ENCODE measurements at places on chromosomes 6 and 20. TPM values are rescaled to one million over a fixed set of nuclear protein-coding genes. Genes with fewer than 3 reads are reported as not detected.
A peak's percentile ranks its signal among the peaks of the same experiment; 100 is the strongest.

DNA sequence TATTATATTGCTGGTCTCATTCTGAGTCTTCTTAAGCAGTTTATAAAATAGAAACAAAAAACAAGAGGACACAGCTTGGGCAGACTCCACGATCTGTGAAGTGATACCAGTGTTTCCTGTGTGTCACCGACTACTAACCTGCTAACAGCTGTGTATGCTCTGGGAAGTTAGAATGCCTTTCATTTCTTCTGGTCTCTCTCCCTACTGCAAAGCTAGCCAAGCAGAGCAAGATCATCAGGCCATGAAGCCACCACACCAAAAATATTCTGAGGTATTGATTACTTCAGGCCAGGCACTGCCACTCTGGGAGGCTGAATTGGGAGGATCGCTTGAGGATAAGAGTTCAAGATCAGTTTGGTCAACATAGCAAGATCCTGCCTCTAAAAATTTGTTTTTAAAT, 46.9 kb upstream of the SMIM29 start:
- H3K27me3 ChIP-seq: no peaks in the 10 kb centered on the region
- no peak for DNase-seq
- H3K27ac ChIP-seq: no peak overlapping the region
- no peak overlapping the region for H3K4me3 ChIP-seq
- H3K4me1 ChIP-seq: peaks cover 34% of the 10 kb centered on the region

The XKR7 gene
- not detected for total RNA-seq

DNA sequence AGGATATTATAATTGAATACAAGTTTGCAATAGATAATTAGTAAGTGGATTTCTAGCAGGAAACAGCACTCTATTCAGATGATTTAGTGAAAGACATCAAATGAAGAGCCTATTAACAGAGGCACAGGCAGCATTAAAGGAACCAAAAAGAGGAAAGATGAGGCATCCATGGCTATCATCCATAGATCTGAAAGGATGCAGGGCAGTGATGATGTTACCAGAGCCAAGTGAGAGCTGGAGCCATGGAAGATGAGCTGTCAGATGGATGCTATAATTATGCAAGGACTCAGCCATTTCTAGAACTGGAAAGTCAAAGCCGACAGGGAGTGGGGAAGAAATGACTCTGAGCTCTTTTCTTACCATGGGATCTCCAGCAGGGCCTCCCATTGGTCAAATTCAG, 66.8 kb upstream of the ANKEF1 start:
- peaks cover 1% of the 10 kb centered on the region for H3K36me3 ChIP-seq
- no peak overlapping the region for H3K4me3 ChIP-seq
- no peak for DNase-seq

DNA sequence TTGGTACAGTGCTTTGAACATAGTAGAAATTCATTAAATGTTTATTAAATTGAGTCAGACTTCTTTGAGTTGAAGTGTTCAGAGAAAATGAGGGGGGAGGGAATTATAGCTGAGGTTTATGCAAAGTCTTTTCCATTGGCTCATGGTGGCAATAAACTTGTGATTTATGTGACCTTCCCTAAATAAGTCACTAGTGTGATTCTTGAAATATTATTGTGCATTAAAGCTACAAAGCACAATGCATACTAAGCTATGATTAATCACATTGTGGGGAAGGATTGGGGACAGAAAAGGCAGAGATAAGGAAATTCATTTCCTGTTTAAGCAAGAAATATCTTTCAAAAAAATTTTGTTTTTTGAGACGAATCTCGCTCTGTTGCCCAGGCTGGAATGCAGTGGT, 877.5 kb downstream of the TFAP2A start:
- no peaks in the 10 kb centered on the region for H3K27me3 ChIP-seq
- H3K4me3 ChIP-seq: no peak overlapping the region
- H3K36me3 ChIP-seq: no peaks in the 10 kb centered on the region
- H3K4me1 ChIP-seq: no peaks in the 10 kb centered on the region

GRCh38 chr6:68760941-68761676, 126.0 kb downstream of the ADGRB3 start:
- DNase-seq: no peak
- H3K27me3 ChIP-seq: peaks cover 2% of the 10 kb centered on the region
- no peak overlapping the region for H3K27ac ChIP-seq
- H3K4me3 ChIP-seq: no peak overlapping the region

DNA sequence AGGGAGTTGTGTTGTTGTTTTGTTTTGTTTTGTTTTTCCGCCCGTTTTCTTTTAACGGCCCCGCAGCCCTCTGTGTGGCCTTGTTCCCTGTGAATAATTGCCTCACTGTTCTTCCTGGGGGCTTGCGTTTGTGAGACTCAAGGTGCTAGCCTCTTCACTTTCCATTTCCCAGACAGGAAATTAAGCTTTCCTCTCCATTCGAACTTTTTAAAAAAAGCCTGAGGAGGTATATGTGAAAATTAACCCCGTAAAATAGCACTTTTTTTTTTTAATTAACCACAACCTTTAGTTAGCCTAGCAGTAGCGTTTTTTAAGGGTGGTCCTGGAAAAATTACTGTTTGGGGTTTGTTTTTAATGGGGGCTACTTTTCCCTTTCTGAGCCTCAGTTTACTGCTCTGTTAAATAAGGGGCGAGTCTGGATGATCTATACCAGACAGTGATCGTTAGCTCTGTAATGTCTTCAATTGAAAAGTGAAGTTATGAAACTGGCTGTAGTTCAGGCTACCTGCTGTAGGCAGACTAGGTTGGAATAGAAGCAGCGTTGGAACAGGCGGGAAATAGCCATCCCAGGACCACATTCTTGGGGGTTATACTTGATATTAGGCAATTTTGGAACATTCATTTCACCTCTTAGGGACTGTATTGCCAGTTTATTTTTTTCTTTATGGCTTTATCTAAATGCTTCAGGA, 1.7 kb downstream of the STX16 start:
- peaks cover 46% of the 10 kb centered on the region for H3K4me1 ChIP-seq
- H3K27me3 ChIP-seq: no peaks in the 10 kb centered on the region
- no peak for DNase-seq
- peak overlapping the region; percentile 99 for H3K27ac ChIP-seq
- peak overlapping the region; percentile 96 for H3K4me3 ChIP-seq
- H3K36me3 ChIP-seq: no peaks in the 10 kb centered on the region

- peaks cover 11% of the 10 kb centered on the region for H3K4me1 ChIP-seq
- no peak overlapping the region for H3K4me3 ChIP-seq
- no peak overlapping the region for H3K27ac ChIP-seq
- peaks cover 19% of the 10 kb centered on the region for H3K27me3 ChIP-seq
- DNase-seq: no peak
These were observed 9.2 kb downstream of the ADAM33 start for GRCh38 chr20:3672547-3673171.

GRCh38 chr6:89237158-89237557, 20.0 kb upstream of the GABRR1 start:
- no peak for DNase-seq
- H3K36me3 ChIP-seq: peaks cover 1% of the 10 kb centered on the region
- no peaks in the 10 kb centered on the region for H3K4me1 ChIP-seq
- H3K27me3 ChIP-seq: peaks cover 11% of the 10 kb centered on the region

The SSTR4 gene
- not detected for total RNA-seq

DNA sequence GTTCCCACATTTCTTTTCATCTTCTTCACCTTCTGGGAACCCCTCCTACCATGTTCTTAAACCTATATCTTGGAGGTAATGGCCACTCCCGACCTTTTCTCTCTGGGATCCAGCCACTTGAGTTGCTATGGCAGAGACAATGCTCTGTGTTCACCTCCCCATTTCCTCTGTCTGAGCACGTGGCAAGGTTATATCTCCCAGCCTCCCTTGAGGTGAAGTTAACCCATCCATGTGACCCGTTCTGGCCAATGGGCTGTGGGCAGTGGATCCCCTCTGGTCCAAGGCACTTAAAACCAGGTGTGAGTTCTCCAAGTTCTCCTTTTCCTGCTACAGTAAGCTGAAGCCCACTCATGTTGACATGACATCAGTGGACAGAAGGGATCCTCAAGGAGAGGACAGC, 261.4 kb downstream of the LRFN2 start:
- peaks cover 73% of the 10 kb centered on the region for H3K27me3 ChIP-seq
- no peaks in the 10 kb centered on the region for H3K36me3 ChIP-seq
- no peaks in the 10 kb centered on the region for H3K4me1 ChIP-seq
- no peak overlapping the region for H3K27ac ChIP-seq
- DNase-seq: no peak

GRCh38 chr6:158783851-158784250, 35.3 kb downstream of the EZR start:
- no peak for DNase-seq
- H3K4me1 ChIP-seq: peaks cover 8% of the 10 kb centered on the region
- H3K36me3 ChIP-seq: peaks cover 37% of the 10 kb centered on the region

DNA sequence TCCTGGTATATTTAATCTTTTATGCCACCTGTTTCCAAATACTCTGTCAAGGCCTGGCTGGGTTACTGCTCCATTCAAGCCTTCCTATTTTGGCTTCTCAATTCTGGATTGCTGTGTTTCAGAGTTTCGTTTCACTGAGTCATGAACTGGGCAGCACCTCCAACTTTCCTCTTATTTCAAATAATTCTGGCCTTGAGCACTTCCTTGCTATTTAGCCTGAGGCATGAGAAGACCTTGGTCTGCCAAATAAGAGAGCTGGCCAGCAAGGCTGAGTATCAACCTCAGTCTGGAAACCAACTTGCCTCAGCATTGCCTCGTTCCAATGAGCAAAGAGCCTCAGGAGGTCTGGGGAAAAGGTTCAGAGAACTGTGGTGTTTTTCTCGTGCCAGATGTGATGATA, 66.6 kb downstream of the TNFAIP3 start:
- no peaks in the 10 kb centered on the region for H3K27me3 ChIP-seq
- DNase-seq: no peak
- no peaks in the 10 kb centered on the region for H3K4me1 ChIP-seq
- H3K4me3 ChIP-seq: no peak overlapping the region
- peaks cover 3% of the 10 kb centered on the region for H3K36me3 ChIP-seq

DNA sequence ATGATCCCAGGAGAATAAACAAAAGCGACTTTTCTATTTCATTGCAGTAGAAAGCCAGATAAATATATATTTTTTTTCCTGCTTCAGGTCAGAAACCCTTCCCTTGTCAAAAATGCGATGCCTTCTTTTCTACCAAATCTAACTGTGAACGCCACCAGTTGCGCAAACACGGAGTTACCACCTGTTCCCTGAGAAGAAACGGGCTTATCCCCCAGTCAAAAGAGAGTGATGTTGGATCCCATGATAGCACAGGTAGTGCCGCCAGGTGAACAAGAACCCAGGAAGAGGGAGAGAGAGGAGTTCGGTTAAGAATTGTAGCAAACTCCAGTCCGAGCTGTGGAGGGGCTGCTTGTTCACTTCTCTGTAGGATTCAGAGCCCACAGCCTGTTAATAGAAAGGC, 72.6 kb downstream of the SSR1 start:
- DNase-seq: no peak
- H3K4me3 ChIP-seq: no peak overlapping the region
- peaks cover 3% of the 10 kb centered on the region for H3K36me3 ChIP-seq
- no peak overlapping the region for H3K27ac ChIP-seq

- H3K4me3 ChIP-seq: no peak overlapping the region
- H3K36me3 ChIP-seq: peaks cover 1% of the 10 kb centered on the region
- H3K4me1 ChIP-seq: peaks cover 6% of the 10 kb centered on the region
- DNase-seq: no peak
These were observed 29.8 kb downstream of the PDYN start for GRCh38 chr20:1964061-1964460.

DNA sequence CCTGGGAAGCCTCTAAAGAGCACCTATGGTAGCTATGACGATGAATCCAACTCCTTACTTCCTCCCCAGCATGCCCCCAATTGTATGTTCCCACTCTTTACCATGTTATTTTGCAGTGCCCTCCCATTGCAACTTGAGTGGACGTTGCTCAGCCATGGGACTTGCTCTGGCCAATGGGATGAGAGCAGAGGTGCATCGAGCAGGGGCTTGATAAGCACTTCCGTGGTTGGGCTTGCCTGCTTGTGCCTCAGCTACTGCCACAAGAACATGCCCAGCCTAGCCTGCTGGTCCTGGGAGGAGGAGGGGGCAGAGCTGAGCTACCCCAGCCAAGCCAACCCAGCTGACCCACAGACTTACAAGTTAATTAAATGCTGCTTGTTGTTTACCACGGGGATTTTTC, 71.1 kb upstream of the CTNNBL1 start:
- H3K27me3 ChIP-seq: peaks cover 71% of the 10 kb centered on the region
- H3K27ac ChIP-seq: no peak overlapping the region
- H3K4me1 ChIP-seq: no peaks in the 10 kb centered on the region
- H3K36me3 ChIP-seq: no peaks in the 10 kb centered on the region
- no peak overlapping the region for H3K4me3 ChIP-seq

The GFRAL gene
- not detected for total RNA-seq

The CRIP3 gene
- 0.47 TPM for total RNA-seq

- no peak overlapping the region for H3K4me3 ChIP-seq
- no peak for DNase-seq
- no peak overlapping the region for H3K27ac ChIP-seq
- H3K4me1 ChIP-seq: peaks cover 19% of the 10 kb centered on the region
- no peaks in the 10 kb centered on the region for H3K36me3 ChIP-seq
These were observed 56.6 kb upstream of the CD83 start for GRCh38 chr6:14060971-14061370.

The GGT7 gene
- 10.4 TPM for total RNA-seq

GRCh38 chr20:62665826-62666735, 23.8 kb downstream of the SLCO4A1 start:
- H3K27ac ChIP-seq: no peak overlapping the region
- H3K27me3 ChIP-seq: peaks cover 35% of the 10 kb centered on the region
- H3K36me3 ChIP-seq: no peaks in the 10 kb centered on the region
- peaks cover 11% of the 10 kb centered on the region for H3K4me1 ChIP-seq
- no peak for DNase-seq

DNA sequence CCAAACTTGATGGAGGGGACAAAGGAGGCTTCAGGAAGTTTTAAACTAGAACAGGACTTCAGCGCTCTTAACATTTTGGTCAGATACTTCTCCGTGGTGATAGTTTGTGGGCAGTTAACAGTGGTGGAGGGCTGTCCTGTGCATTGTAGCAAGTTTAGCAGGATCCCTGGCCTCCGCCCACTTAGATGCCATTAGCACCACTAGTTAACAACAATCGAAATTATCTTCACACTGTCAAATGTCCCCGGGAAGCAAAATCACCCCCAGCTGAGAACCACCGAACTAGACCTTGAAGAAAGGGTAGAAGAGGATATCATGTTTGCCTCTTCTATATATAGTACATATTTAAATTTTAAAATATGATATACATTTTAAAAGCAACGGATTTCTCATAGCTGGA, 13.6 kb downstream of the E2F3 start:
- H3K27ac ChIP-seq: no peak overlapping the region
- no peaks in the 10 kb centered on the region for H3K36me3 ChIP-seq
- H3K4me3 ChIP-seq: no peak overlapping the region
- no peaks in the 10 kb centered on the region for H3K27me3 ChIP-seq
- no peak for DNase-seq
- peaks cover 16% of the 10 kb centered on the region for H3K4me1 ChIP-seq

GRCh38 chr20:8997701-8998117, 71.2 kb upstream of the PLCB4 start:
- no peak overlapping the region for H3K4me3 ChIP-seq
- H3K27me3 ChIP-seq: no peaks in the 10 kb centered on the region
- H3K27ac ChIP-seq: no peak overlapping the region
- H3K36me3 ChIP-seq: no peaks in the 10 kb centered on the region
- no peak for DNase-seq
